Activated CD4-positive, alpha-beta T cell treated with anti-CD3 and anti-CD28 coated beads, Interleukin-2, amount 10 ng/mL, durations not matched to agents 7 days and 5 days (primary cell): ENCODE measurements at places on chromosomes 2 and 18. TPM values are rescaled to one million over a fixed set of nuclear protein-coding genes. Genes with fewer than 3 reads are reported as not detected.

DNA sequence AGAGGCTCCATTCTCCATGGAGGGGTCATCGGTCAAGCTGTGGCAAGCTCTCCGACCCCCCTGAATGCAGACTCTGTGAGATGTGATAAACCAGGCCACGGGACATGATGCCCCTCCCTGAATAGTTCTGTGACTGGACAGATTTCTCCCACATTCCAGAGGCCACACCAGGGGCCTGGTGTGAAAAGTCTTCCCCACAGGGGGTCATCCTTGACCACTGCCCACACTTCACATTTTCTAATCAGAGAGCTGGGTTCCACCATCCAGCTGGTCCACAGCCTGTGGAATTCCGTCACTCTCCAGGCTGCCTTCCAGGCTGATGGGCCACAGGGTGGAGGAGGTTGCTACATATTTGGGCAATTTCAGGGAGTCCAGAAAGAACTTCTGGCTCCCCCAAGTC is 51.3 kb upstream of the CYRIA start:
- no peak for DNase-seq
- H3K27ac ChIP-seq: no peak overlapping the region
- no peaks in the 10 kb centered on the region for H3K4me1 ChIP-seq
- H3K36me3 ChIP-seq: no peaks in the 10 kb centered on the region
- H3K27me3 ChIP-seq: peaks cover 4% of the 10 kb centered on the region

DNA sequence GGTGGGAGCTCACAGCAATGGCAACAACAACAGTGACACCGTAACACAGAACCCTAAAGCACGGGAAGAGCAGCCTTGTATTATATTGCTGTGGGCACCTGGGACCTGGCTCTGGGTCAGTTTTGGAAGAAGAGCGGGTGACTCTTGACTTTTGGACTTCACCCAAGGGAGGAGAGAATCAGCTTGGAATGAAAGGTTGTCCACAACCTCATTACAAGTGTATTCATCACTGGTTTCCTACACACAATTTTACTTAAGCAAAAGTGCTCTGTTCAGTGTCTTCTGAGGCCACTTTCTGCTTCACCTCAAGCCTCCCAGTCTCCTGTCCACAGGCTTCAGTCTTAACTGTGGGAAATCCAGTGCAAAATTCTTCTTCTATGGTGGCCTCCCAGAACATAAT is 263.8 kb downstream of the KCNE4 start:
- no peaks in the 10 kb centered on the region for H3K36me3 ChIP-seq
- H3K27me3 ChIP-seq: no peaks in the 10 kb centered on the region
- H3K4me3 ChIP-seq: no peak overlapping the region
- no peak for DNase-seq
- H3K27ac ChIP-seq: no peak overlapping the region

GRCh38 chr18:8116341-8117005 is 492.8 kb upstream of the RAB12 start:
- no peak overlapping the region for H3K27ac ChIP-seq
- no peaks in the 10 kb centered on the region for H3K36me3 ChIP-seq
- no peaks in the 10 kb centered on the region for H3K27me3 ChIP-seq
- no peak overlapping the region for H3K4me3 ChIP-seq

DNA sequence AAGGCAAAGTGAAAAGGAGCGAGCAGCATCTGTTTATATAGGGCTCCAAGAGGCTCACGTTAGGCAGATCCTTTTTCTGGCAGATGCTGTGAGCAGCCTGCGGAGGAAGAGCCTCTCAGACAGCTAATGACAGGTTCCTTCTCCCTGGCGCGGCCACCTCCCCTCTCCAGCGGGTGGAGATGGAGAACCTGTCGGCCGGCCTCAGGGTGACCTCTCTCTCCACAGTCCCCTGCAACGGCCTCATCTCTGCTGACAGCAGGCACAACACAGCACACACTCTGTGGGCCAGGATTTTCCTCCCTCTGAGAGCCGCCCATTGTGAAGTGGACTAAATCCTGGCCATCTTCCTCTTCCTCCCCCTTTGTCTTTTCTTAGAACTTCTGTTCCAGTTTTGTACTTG is 119.8 kb downstream of the PRKCE start:
- H3K27me3 ChIP-seq: no peaks in the 10 kb centered on the region
- no peak overlapping the region for H3K4me3 ChIP-seq
- no peak for DNase-seq

DNA sequence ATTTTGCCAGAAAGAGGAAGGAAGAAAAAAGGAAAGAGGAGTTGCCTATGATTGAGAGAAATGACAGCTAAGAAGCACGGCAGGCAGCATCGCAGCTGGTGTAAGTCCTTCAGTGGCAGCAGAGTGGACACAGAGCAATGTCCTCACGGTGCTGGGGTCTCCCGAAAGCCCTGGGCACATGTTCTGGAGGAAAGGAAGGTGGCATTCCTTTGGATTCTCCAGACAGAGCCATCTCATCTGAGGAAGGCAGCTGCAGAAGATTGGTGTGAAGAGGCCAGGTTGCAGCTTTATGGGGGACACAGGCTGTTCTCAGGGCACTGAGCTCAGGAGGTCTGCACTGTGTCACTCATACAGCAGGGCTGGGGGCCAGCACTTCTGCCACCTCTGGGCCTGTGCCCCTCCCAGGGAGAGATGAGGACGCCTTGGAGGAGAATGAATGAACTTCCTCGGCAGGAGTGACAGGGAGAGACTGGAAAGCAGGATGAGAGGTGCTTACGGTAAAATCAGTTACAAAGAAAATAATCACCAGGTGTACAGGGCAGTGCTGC is 252.0 kb upstream of the MYT1L start:
- H3K36me3 ChIP-seq: no peaks in the 10 kb centered on the region
- H3K4me3 ChIP-seq: no peak overlapping the region
- H3K27ac ChIP-seq: no peak overlapping the region
- no peaks in the 10 kb centered on the region for H3K4me1 ChIP-seq
- H3K27me3 ChIP-seq: no peaks in the 10 kb centered on the region

GRCh38 chr18:77754475-77755044 is 504.9 kb downstream of the GALR1 start:
- DNase-seq: no peak
- no peaks in the 10 kb centered on the region for H3K4me1 ChIP-seq
- no peaks in the 10 kb centered on the region for H3K36me3 ChIP-seq
- no peak overlapping the region for H3K4me3 ChIP-seq
- no peak overlapping the region for H3K27ac ChIP-seq

Gene CACNB4
- total RNA-seq: 0.12 TPM

Gene COBLL1
- not detected for total RNA-seq
